Activated CD4-positive, CD25-positive, alpha-beta regulatory T cell treated with anti-CD3 and anti-CD28 coated beads, Interleukin-2, amount 50 U/mL, for 24 hours (primary cell): ENCODE measurements at places on chromosomes 5 and 9.
A peak's percentile ranks its signal among the peaks of the same experiment; 100 is the strongest.

DNA sequence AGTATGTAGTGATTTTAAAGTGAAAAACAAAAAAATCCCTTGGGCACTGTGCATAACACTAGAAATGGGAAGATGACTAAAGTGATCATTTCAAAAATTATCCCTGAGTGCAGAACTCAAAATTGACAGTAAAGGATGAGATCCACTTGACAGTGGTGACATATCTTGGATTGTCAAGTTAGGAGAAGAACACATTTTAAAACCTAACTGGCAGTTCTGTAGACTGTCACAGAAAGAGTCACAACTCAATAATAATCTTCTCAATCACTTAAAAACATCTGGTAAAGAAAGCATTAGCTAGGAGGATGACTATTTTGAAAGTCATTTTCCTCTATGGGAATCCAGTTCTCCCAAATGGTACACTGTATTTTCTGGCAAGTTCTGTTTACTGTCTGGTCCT lies 127.1 kb downstream of the PIP5K1B start:
- no peak for ATAC-seq

GRCh38 chr5:78903353-78903752 lies 81.8 kb downstream of the ARSB start:
- no peak for ATAC-seq

DNA sequence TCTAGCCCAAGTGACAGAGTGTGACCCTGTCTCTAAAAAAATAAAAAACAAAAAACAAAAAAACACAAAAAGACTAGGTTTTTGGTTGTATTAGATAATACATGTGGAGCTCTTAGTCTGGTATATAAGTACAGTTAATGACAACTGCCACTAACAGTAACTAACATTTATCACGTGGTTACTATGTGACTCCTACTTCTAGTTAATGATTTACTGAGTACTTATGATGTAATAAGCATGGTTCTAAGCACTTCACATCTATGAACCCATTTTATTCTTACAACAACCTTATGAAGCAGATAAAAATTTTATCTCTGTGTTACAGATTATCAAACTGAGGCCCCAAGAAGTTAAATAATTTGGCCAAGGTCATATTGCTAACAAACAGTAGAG lies 6.1 kb upstream of the TMEFF1 start:
- ATAC-seq = no peak

GRCh38 chr5:40689438-40689837 lies 9.7 kb downstream of the PTGER4 start:
- ATAC-seq = peak; percentile 90

GRCh38 chr9:135968083-135968476 lies 6.9 kb upstream of the UBAC1 start:
- ATAC-seq = no peak

GRCh38 chr5:28542987-28543386 lies 1504.6 kb upstream of the CDH9 start:
- no peak for ATAC-seq

GRCh38 chr9:69499959-69500358 lies 172.2 kb downstream of the APBA1 start:
- ATAC-seq = no peak

DNA sequence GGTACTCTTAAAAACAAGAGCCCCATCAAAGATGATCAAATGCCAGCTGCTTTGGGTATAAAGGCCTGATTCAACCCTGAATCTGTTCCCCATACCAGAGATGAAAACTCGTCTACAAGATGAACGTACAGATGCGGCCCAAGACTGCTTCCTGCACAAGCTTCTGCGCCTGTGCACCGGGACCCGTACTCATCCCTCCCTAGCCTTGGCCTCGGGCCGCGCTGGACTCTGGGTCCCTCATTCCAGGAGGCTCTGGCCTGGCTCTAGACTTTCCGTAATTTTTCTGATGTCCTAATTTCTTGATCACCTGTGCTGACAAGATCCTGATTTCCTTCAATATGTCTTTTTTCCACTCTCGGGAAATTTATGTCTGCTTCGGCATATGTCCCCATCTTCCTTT lies 612.3 kb downstream of the BNC2 start:
- ATAC-seq = no peak

DNA sequence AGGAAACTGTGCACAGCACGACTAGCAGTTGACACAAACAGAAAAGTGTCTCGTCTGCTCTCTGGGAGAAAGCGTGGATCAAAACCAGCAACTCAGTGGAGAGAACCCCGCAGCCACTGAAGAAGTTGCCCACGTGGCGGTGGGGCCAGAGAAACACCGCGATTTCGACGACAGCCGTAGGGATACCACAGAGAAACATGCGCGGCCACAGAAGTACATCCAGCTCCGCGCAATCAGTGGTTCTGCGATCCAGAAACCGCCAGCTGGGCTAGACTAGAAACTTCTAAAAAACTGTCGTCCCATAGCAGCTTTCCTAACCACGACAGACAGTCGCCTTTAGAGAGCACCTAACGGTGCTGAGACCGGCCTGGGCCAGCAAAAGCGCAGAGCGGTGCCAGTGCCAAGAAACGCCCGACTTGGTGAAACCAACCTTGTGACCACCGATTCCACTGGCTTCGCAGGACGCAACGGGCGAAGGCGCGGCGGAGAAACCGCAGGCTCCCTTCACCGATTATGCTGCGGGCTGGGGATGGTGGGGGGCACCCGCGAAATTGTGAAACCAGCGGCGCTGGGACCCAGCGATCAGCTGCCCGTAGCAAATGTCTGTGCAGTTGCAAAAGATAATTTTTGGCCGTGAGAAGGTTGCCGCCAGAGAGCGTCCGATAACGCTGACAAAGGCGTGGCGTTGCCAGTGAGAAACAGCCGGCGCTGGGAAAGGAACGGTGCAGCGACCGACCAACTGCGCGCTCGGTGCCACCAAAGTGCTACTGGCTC lies 2.7 kb upstream of the ANXA2R start:
- ATAC-seq = no peak

DNA sequence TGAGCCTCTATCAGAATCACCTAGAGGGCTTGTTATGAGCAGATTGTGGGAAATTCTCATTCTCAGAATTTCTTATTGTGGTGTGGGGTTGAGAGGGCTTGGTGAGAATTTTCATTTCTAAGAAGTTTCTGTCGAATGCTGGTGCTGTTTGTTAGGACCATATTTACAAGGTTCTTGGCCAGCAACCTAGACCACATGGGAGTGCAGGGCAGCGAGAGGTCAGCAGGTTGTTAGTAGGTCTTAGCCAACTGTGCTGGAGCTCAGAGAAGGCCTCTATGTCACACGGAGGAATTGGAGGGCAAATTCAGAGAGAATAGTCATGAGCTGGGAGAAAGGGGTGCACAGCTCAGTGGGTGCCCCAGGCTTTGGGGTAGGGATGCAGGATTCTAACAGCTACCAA lies 357.0 kb downstream of the LRRC70 start:
- ATAC-seq = no peak

- ATAC-seq = no peak
Measured at GRCh38 chr9:100856238-100856637, 172.3 kb upstream of the PLPPR1 start.

- no peak for ATAC-seq
Measured at GRCh38 chr5:81027481-81028058, 67.4 kb downstream of the RASGRF2 start.

DNA sequence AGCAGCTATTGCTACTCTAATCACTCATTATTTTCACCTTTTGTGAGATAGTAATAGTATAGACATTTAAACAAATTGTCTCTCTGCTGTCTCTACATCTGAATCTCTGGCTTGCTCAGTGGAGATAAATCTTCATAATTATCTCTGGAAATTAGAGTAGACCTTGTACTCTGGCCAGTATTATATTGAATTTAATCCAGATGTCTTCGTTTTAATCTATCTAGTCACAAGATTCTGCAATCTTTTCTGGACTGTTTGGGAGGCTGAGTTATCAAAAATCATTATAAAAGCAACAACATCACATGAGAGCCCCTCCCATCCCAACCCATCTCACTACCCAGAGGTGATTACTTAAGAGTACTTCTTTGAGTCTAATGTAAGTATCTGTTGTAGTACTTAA lies 19.0 kb downstream of the ARHGAP26 start:
- ATAC-seq = no peak

DNA sequence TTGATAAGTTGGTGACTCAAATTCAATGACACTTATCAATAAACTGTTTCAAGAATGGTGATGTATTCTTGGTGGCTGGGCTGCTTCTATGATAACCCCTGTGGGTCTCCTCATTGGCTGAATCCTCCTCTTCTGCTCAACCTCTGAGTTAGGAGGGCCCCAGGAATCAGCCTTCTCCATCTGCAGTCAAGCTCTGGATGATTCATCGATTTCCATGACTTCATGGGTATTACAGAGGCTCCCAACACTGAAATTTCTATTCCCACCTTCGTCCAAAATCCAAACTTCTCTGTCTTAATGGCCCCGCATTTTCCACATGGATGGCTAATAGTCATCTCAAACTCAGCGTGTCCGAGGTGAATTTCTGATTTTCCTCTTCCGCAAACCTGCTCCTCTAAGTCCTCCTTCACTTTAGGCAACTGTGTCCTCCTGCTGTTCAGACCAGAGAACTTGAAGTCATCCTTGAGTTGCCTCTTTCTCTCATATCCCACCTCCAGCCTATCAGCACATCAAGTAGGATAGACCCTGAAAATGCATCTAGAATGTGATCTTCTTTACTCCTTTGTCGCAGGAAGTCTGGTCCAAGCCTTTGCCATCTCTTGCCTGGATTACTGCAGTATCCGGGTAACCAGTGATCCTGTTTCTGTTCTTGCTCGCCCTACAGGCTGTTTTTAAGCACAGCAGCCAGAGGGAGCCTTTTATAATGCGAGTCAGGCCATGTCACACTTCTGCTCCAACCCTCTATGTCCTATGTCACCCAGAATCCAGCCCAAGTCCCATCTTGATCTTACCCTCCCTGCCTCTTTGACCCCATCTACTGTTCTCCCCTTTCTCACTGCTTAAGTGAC lies 41.4 kb upstream of the IL7R start:
- no peak for ATAC-seq

DNA sequence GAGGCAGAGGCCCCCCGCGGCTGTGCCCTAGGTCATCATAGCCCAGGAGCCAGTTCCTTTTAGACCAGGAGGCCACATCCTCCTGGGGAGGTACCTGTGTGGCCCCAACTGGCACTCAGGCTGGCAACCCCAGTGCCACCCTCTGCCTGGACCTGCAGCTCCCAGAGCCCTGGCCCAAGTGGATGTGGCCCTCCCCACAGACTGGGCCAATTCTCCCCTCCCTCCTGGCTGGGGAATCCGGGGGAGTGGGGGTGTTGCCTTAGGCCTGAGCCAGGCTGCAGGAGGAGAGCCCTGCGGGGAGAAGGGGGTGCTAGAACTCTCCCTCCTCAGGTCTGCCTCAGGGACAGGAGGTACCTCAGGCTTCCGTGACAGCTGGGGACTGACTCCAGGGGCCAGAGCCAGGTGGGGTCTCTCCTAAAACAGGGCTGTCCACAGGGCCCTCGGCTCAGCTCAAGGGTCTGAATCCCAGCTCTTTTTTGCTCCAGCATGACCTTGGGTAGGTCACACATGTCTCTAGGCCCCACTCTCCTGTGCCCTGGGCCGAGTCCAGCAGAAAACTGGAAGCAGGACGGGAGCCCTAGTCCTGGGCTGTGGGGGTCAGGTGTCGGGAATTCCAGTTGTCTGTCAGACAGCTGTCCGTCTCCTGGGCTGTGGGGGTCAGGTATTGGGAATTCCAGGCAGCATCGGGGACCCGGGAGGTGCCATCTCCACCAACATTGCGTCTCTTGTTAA lies 9.6 kb downstream of the DNLZ start:
- ATAC-seq = no peak

DNA sequence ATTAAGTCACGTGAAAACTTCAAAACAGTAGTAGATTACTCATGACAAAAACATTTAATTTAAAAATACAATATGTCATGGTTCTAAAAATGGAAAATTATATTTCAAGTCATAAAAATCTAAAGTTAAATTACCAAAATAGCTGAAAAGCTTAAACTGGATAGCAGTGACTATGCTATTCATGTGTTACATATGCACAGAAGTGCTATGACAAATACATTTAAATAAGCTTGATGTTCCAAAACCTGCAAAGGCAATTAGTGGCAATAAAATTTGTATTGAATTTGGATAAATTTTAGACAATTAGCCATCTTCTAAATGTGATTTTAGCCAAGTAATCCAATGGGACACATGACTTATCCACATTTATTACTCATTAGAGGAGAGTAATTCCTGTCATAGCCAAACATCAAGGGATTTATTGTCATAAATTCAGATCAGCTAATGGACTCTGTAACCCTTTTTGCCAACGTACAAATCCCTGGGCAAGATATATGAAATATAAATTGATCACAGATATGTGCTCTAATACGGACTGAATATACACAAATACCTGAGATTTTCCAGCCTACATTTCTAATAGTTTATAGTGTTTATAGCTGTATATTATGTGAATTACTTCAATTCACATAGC lies 419.4 kb downstream of the ISL1 start:
- ATAC-seq = no peak

DNA sequence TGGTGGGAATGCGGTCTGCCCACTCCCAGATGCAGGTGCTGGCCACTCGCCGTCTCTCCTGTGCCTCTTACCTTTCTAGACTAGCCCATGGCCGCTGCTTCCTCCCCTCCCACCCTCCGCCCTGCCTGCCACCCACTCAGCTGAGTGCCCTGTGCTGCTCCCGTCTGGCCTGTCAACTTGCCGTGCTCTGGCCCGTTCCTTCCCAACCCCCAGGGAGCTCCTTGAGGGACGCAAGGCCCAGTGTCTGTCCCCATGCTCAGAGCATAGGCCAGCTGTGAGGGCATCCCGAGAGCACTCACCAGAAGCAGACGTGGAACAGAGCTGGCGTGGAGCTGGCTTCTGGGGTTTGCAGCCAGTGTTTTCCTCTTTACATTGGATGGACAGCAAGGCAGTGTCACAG lies 20.2 kb downstream of the HNRNPH1 start:
- no peak for ATAC-seq

GRCh38 chr9:129665389-129665775 lies at the start of gene PRRX2:
Gene PRRX2 (plus strand): TSS chr9:129665647. CDS start chr9:129665868, 221 bp downstream.
- peak; percentile 58 for ATAC-seq

DNA sequence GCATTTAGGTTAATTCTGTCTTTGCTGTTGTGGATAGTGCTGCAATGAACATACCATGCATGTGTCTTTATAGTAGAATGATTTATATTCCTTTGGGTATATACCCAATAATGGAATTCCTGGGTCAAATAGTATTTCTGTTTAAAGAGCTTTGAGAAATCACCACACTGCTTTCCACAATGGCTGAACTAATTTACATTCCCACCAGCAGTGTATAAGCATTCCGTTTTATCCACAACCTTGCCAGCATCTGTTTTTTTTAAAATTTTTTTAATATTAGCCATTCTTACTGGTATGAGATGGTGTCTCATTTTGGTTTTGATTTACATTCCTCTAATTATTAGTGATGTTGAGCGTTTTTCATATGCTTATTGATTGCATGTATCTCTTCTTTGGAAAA lies 15.5 kb upstream of the TARS1 start:
- no peak for ATAC-seq
